ENCODE measurements at places on chromosomes 6 and 20. TPM values are rescaled to one million over a fixed set of nuclear protein-coding genes. Genes with fewer than 3 reads are reported as not detected.

GRCh38 chr20:37421988-37422387, 76.0 kb downstream of the SRC start:
- DNase-seq: no peak

- peak; percentile 39 for DNase-seq
Observed at GRCh38 chr6:3455569-3456394, 1.1 kb downstream of the SLC22A23 start.

GRCh38 chr20:10654630-10655029, 19.2 kb downstream of the JAG1 start:
- no peak for DNase-seq

- DNase-seq: no peak
Observed at GRCh38 chr6:143961886-143962878, 45.9 kb downstream of the PLAGL1 start.

- DNase-seq: no peak
Observed at GRCh38 chr6:110560239-110561007, 84.0 kb upstream of the SLC22A16 start.

Gene ADGRG6
- total RNA-seq: 1.4 TPM

Gene PRSS16
- total RNA-seq: not detected

Gene GLP1R
- total RNA-seq: not detected

Data from myocyte (in vitro differentiated cells).